Glomerular endothelial cell (primary cell): ENCODE measurements at places on chromosomes 5 and 9. TPM values are rescaled to one million over a fixed set of nuclear protein-coding genes. Genes with fewer than 3 reads are reported as not detected.

The ENC1 gene
- total RNA-seq = 116 and 155 TPM in 2 replicates

GRCh38 chr5:59758566-59758965, 135.0 kb downstream of the PDE4D start:
- DNase-seq = no peak

DNA sequence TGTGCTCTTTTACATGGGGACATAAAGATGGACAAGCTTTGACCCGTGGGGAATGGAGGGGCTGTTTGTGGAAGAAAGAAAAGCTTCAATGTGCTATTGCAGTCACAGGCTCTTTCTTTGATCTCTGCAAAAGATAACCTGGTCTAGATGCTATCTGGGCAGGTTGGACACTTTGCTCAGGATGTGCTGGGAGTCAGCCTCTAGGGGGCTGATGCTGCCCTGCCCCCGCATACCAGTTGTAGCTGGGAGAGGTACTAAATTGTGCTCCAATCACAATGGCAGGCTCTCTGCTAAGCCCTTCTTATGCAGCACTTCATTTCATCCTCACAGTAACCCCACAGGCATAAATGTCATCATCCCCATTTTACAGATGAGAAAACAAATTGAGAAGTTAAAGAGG, 67.2 kb downstream of the PSD2 start:
- DNase-seq = no peak

- peak; percentile 31 for DNase-seq
These were observed 49.9 kb upstream of the GARNL3 start for GRCh38 chr9:127214421-127215267.

DNA sequence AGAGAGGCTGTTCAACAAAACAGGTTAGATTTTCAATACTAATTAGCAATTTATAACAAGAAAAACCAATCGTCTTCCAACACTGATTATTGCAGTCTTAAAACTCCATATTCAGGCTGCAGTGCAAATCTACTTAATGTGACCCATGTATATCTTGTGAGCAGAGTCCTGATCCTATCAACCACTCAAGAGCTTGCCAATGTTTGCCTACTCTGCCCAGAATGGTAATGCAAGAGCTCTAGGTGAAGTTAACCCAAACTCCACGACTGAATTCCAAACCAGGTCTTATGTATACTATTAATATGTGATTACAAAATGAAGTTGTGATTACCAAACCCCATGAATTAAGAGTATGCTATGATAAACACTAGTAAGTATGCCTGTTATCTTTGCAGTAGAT, 17.1 kb downstream of the EFNA5 start:
- DNase-seq = no peak

The RIMOC1 gene
- 14.8 and 20.9 TPM in 2 replicates for total RNA-seq

- no peak for DNase-seq
These were observed 116.4 kb upstream of the SPDL1 start for GRCh38 chr5:169467041-169467771.

The TDRD7 gene
- 9.5 and 13.5 TPM in 2 replicates for total RNA-seq
